ENCODE measurements at places on chromosomes 11 and 22.

- DNase-seq, result no peak
These were observed 37.1 kb upstream of the CARS1 start for GRCh38 chr11:3094223-3094824.

DNA sequence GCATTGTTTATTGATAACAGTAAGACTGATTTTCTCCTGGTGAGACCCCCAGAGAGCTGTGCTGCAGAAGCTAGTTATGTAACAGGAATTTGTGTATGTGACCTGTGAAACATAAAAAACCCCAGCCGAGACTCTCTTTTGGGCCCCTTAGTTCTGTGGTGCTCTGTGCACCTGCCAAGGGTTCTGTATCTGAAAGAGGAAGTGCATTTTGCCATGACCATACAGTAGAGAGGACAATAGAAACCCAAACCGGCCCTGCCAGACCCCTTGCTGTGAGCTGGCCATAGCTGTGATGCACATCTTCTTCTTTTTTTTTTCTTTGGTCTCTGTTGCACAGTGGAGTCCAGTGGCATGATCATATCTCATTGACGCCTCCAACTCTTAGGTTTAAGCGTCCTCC, 31.4 kb upstream of the APOL5 start:
- no peak for DNase-seq

GRCh38 chr11:31790649-31791048, 20.5 kb downstream of the PAX6 start:
- DNase-seq, result no peak

GRCh38 chr11:133343951-133344350, 188.3 kb downstream of the OPCML start:
- no peak for DNase-seq

- DNase-seq, result no peak
These were observed 6.6 kb upstream of the ARAP1 start for GRCh38 chr11:72758690-72759389.

All from GM04504 (cell line).